ENCODE measurements at places on chromosomes 2 and 18. TPM values are rescaled to one million over a fixed set of nuclear protein-coding genes. Genes with fewer than 3 reads are reported as not detected.

The GPR35 gene
- total RNA-seq = 2.3 TPM

The RNU2-63P gene
- total RNA-seq = not detected

The ASIC4 gene
- total RNA-seq = 0.12 TPM

The SMAD2 gene
- total RNA-seq = 71.2 TPM

The CASP10 gene
- total RNA-seq = 47.0 TPM

The CYP27A1 gene
- total RNA-seq = 32.3 TPM

The CMPK2 gene
- total RNA-seq = 31.1 TPM

The MCEE gene
- total RNA-seq = 11.2 TPM

The STK11IP gene
- 16.8 TPM for total RNA-seq

The PRKAG3 gene
- not detected for total RNA-seq

The GRHL1 gene
- total RNA-seq = 0.95 TPM

The IL36A gene
- total RNA-seq = not detected

The HOXD9 gene
- 1.5 TPM for total RNA-seq

The ALKAL2 gene
- 16.0 TPM for total RNA-seq

The MC5R gene
- total RNA-seq = 1.2 TPM

The REG1B gene
- not detected for total RNA-seq

The FNDC4 gene
- 58.0 TPM for total RNA-seq

The CHST9 gene
- total RNA-seq = not detected

The CPLX4 gene
- total RNA-seq = not detected

The PLEKHH2 gene
- total RNA-seq = 23.8 TPM

The HOXD4 gene
- total RNA-seq = 1.0 TPM
